ENCODE measurements at places on chromosomes 1 and 21. TPM values are rescaled to one million over a fixed set of nuclear protein-coding genes. Genes with fewer than 3 reads are reported as not detected.

The OR2G6 gene
- total RNA-seq: not detected

DNA sequence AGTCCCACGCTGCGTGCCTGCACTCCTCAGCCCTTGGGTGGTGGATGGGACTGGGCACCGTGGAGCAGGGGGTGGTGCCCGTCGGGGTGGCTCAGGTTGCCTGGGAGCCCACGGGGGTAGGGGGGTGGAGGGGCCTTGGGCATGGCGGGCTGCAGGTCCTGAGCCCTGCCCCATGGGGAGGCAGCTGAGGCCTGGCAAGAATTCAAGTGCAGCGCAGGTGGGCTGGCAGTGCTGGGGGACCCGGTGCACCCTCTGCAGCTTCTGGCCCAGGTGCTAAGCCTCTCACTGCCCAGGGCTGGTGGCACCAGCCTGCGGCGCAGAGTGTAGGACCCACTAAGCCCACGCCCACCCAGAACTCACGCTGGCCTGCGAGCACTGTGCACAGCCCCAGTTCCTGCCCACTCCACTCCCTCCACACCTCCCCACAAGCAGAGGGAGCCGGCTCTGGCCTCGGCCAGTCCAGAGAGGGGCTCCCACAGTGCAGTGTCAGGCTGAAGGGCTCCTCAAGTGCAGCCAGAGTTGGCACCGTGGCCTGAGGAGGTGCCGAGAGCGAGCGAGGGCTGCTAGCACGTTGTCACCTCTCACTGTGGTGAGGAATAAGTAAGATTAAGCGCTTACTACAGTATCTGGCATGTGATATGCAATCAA lies 12.8 kb downstream of the TNNI3K start:
- no peak overlapping the region for H3K4me3 ChIP-seq
- no peak overlapping the region for H3K27ac ChIP-seq
- no peaks in the 10 kb centered on the region for H3K36me3 ChIP-seq
- DNase-seq: no peak
- H3K4me1 ChIP-seq: no peaks in the 10 kb centered on the region
- no peaks in the 10 kb centered on the region for H3K27me3 ChIP-seq

GRCh38 chr1:113390871-113391648 lies 745 bp downstream of the MAGI3 start:
- H3K27ac ChIP-seq: peak overlapping the region; percentile 60
- H3K4me1 ChIP-seq: peaks cover 30% of the 10 kb centered on the region
- no peaks in the 10 kb centered on the region for H3K36me3 ChIP-seq
- peak overlapping the region; percentile 25 for H3K4me3 ChIP-seq

GRCh38 chr1:9542430-9542829 lies 3.2 kb downstream of the SLC25A33 start:
- H3K27me3 ChIP-seq: no peaks in the 10 kb centered on the region
- no peak for DNase-seq
- H3K4me3 ChIP-seq: no peak overlapping the region
- H3K27ac ChIP-seq: no peak overlapping the region
- peaks cover 19% of the 10 kb centered on the region for H3K4me1 ChIP-seq

DNA sequence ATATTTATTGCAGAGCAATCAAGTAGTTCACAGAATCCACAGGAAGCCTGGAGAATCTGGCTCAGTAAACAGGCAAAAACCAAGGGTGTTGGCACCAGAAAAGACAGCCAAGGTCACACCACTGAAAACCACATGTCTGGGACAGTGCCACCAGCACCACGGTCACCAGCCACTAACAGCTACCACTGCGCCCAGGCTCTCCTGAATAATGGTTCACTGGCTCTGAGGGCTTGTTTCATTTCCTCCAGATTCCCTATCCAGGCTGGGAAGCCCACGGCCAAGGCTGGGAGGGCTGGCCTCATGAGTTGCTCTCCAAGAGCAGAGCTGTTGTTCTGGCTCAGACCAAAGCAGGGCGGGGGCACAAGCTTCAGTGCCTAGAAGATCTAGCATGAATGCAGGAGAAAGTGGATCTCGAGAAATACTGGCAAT lies 54.5 kb upstream of the PTGFRN start:
- DNase-seq: no peak
- no peak overlapping the region for H3K4me3 ChIP-seq
- no peak overlapping the region for H3K27ac ChIP-seq
- H3K4me1 ChIP-seq: peaks cover 4% of the 10 kb centered on the region
- no peaks in the 10 kb centered on the region for H3K36me3 ChIP-seq
- no peaks in the 10 kb centered on the region for H3K27me3 ChIP-seq

DNA sequence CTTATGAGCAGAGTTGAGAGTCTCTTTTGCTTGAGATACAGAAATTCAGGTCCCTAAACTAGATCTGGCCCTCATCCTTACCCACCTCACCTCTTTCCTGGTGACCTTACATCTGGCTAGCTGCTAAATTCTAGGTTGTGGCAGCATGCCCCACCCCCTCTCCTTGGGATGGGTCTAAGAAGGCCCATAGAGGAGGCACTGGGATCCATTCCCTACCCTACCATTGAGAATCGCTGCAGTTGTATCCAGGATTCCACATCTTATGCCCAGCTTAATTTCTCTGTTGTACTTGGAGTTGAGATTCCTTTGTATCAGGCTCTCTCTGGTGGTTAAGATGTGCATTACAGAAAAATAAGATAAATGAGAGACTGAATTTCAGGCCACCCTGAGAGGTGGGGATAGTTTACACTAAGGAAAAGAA lies 9.5 kb upstream of the TMEM39B start:
- peaks cover 29% of the 10 kb centered on the region for H3K36me3 ChIP-seq
- H3K4me3 ChIP-seq: no peak overlapping the region
- H3K4me1 ChIP-seq: peaks cover 13% of the 10 kb centered on the region

DNA sequence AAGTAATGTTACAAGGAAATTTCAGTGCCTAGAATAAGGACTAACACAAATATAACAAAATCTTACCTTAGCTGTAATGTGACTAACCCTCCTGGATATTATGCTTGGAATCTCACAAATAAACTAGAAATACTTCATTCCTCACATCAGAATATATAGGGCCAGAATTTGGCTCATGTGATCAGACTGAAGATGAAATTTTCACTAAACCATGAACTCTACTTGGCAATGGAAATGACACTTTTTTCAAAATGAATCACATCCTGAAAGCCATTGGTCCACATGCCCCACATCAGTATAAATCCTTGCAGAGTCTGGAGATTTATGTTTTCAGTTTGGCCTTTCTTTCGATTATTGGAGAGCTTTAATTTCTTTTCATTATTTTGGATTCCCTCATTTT lies 227.8 kb downstream of the NRIP1 start:
- no peak overlapping the region for H3K27ac ChIP-seq
- H3K4me3 ChIP-seq: no peak overlapping the region
- no peak for DNase-seq
- H3K4me1 ChIP-seq: no peaks in the 10 kb centered on the region

DNA sequence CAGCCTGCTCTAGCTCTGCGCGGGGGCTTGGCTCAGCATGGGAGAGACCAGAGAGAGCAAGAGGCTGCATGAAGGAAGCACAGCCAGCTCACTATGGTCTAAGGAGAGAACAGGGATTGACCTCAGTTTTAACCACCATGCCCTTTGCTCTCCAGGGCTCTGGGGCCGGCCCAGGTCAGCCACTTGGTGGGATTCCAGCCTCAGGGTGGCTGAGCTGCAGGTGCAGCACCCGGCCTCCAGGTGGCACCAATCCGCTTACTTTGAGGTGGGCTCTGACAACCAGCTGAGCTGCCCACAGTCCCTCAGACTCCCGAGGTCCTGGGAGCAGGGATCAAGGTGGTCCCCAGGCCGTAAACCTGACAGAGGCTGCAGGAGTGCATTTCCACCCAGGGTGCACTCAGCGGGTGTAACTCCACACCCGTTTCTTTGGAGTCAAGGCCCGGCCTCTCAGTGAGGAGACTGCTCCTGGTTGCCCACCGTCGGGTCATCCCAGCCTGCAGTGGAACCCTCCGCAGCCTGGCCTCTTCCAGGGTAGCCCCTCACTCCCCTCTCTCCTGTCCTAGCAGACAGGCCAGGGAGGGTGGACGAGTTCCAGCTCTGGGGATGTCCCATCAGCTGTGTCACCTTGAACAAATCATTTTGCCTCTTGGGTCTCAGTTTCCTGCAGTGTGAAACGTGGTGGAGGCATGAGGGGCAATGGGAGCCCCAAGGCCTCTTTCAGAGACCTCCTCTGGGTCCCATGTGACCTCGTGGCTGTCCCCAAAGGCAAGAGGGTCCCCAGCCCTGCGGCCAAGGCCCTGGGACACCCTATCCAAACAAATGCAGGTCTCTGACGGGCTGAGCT lies 607 bp upstream of the LGR6 start:
- H3K36me3 ChIP-seq: no peaks in the 10 kb centered on the region
- H3K27ac ChIP-seq: no peak overlapping the region
- peaks cover 14% of the 10 kb centered on the region for H3K27me3 ChIP-seq
- peaks cover 6% of the 10 kb centered on the region for H3K4me1 ChIP-seq

The CCT8 gene
- 114 TPM for total RNA-seq

DNA sequence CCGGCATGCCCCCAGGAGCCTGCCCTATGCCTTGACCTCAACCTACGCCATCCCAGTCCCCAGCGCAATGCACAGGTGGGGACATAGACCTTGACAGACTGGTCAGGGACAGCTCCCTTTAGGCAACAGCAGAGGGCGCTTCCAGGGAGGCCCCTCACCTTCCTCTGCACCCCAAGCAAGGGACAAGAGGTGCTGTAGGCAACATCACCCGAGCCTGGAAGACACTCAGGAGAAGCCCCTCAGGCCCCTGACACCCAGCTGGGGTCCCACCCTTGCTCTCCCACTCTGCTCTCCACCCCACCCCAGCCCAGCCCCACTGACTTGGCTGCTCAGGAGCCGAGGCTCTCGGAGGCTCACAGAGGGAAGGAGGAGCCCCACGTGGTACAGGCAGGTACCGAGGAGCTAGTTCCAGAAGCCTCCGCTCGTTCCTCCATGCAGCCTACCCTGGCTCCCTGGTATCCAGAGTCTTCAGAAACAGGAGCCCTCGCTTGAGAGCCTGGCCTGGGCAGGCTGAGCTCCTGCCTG lies 2.4 kb upstream of the WNT3A start:
- peaks cover 27% of the 10 kb centered on the region for H3K27me3 ChIP-seq
- no peak overlapping the region for H3K4me3 ChIP-seq
- no peak overlapping the region for H3K27ac ChIP-seq

- no peaks in the 10 kb centered on the region for H3K27me3 ChIP-seq
- no peaks in the 10 kb centered on the region for H3K36me3 ChIP-seq
- no peak overlapping the region for H3K27ac ChIP-seq
- DNase-seq: peak; percentile 30
These were observed 161.5 kb downstream of the DNM3 start for GRCh38 chr1:172002725-172003345.

The LRRC71 gene
- total RNA-seq: not detected

DNA sequence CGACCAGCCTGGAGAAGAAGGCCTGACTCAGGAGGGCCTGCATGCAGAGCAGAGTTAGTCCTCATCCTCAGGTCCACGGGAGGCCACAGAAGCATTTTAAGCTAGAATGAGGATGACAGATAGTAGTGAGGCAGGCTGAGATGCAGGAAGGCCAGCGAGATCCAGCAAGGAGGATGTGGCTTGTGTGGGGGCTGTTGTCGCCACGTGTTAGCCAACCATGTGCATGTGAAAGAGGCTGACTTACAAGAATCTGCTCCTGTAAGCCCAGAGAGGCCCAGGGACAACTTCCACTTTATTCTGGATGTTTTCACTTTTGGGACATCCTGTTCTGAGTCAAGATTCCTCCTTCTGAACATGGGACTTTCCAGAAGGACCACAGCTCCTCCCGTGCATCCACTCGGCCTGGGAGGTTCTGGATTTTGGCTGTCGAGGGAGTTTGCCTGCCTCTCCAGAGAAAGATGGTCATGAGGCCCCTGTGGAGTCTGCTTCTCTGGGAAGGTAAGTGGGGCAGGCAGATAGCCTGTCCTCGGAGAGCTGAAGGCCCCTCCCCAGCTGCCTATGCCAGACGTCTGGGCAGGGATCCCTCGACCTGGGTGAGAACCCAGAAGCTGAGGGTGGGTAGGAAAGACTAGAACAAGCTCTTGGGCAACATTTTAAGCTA lies at the start of gene SLAMF8:
Gene SLAMF8, plus strand, starts transcription at position 433 of the 661 bp plus-strand sequence. Its CDS starts 26 bp downstream, at position 459.
- DNase-seq: peak; percentile 50
- H3K4me1 ChIP-seq: peaks cover 42% of the 10 kb centered on the region
- no peak within 1 kb of the TSS for H3K4me3 ChIP-seq
- no peaks in the 10 kb centered on the region for H3K36me3 ChIP-seq

- peak within 1 kb of the TSS; percentile 90 for H3K4me3 ChIP-seq
- H3K27ac ChIP-seq: peak within 1 kb of the TSS; percentile 85
- DNase-seq: no peak
- H3K4me1 ChIP-seq: peaks cover 20% of the 10 kb centered on the region
- H3K36me3 ChIP-seq: no peaks in the 10 kb centered on the region
These were observed at the start of gene ZNF593OS for GRCh38 chr1:26171084-26172072. Gene ZNF593OS (minus strand): TSS chr1:26171832. CDS start chr1:26171661, 171 bp downstream.

The ZNF683 gene
- not detected for total RNA-seq

DNA sequence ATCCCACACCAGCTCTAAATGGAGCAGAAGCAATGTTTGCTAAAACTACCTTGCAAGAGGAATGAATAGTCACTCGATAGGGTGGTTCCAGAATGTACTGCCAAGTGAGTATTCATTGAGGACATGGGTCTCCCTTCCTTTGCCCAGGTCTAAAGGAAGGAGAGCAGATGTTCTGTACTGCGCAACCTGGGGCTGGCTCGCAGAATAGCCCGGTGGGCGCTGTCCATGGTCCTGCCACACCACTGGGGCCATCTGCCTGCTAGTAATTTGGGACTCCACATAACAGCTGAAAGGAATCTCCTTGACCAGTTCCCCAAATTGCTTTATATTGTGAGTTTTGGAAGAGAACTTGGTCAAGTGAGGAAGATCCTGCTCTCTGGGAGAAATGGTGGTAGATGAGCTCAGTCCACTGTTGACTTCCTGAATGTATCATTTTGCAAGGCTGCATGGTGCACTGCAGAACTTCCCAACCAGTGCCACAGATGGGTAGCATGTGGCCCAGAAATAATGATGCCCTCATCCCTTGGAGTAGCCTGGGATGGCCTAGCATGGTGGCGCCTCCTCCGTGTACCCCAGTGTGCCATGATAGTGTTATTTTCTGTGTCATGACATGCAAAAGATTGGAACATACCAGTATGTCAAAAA lies 5.7 kb downstream of the SLC6A17 start:
- no peaks in the 10 kb centered on the region for H3K4me1 ChIP-seq
- no peak overlapping the region for H3K4me3 ChIP-seq

DNA sequence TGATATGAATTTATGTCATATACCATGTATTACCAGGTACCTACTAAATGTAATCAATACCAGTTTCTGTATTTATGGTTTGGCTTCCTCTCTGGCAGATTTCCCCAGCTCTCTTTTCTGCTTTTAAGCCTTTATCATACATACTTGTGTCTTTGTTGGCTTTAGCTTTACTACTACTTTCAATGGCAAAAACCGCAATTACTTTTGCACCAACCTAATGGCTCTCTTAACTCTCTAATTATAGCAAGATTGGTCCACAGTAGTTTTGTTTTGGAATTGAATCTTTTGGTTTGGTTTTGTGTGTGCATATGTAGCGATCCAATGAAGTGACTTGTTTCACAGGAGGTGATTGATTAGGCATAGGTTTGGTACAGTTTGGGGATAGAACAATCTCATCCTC lies 93.6 kb downstream of the ATG4C start:
- no peaks in the 10 kb centered on the region for H3K36me3 ChIP-seq
- H3K27me3 ChIP-seq: no peaks in the 10 kb centered on the region
- no peak for DNase-seq
- no peak overlapping the region for H3K4me3 ChIP-seq

Data from CD4-positive, alpha-beta memory T cell (primary cell).